ENCODE measurements at places on chromosomes 5 and 9.
A peak's percentile ranks its signal among the peaks of the same experiment; 100 is the strongest.

GRCh38 chr9:113803811-113804589 is 72.1 kb upstream of the ZNF618 start:
- DNase-seq = no peak

- DNase-seq = no peak
Measured at GRCh38 chr5:176884571-176884890, 14.6 kb downstream of the HK3 start.

DNA sequence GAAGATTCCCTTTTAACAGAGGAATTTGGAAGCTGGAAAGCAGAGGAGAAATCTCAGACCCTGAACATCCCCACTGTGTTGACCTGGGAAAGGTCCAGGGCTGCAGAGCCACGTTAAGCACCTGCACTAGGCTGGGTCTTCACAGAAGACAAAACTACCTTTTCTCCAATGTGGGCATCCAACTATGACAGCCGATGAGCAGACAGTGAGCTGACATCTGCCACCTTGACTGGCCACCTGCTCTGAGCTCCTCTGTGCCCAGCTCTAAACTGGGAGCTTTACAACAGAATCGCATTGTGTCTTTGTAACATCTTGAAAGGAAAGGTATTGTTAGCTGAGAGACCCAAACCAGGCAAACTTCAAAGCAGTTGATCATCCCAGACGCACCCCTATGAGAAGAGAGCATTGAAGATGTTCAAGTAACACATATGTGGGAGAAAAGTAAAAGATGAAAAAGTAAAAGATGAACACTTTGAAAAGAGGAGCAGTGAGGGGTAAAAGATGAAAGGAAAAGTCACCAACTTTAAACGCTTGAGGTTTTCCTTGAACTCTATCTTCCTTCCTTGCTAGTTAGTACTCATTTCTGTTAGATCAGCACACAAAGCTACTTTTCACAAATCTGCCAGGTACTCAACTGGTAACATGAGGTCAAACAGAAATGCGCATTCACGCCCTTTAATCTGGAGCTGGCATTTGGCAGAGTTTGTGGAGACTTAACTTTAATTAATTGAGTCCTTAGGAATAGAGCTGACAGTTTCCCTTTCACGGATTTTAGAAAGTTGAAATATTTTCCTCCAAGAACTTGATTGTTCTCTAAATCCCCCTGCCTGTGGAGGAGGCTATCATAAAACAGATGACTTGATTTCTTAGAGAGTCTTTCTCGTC is 53.2 kb upstream of the CTXN3 start:
- no peak for DNase-seq

DNA sequence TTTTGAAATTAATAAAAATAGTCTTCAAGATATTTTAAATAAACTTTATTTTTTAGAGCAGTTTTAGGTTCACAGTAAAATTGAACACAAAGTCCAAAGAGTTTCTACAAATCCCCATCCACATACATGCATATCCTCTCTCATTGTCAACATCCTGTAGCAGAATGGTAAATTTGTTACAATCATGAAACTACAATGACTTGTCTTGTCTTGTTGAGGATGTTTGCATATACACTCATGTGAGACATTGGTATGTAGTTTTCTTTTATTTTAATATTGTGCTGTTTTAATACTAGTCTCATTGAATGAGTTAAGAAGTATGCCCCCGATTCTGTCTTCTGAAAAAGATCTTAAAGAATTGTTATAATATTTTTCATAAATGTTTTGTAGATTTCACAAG is 447.0 kb upstream of the EDIL3 start:
- no peak for DNase-seq

- no peak for DNase-seq
Measured at GRCh38 chr5:80437326-80437725, 29.5 kb downstream of the ZFYVE16 start.

GRCh38 chr9:103362986-103363385 is 367.9 kb downstream of the CYLC2 start:
- no peak for DNase-seq

DNA sequence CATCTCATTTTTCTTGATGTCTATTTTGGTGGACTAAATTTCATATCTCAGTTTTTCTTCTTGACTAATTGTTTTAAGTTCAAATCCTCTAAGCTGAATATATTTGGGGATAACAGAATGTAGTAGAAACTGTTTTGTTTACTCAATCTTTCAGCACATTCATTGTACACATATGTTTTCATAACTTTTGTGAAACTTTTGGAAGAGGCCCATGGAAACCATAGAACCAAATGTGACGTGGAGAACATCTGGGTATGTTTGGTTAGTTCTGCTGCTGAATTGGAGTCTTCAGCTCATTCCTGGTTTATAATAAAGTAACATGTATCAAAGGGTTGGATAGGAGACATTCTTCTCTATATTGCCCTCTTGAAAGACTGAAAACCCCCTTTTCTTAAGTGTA is 88.4 kb downstream of the CCDC171 start:
- no peak for DNase-seq

DNA sequence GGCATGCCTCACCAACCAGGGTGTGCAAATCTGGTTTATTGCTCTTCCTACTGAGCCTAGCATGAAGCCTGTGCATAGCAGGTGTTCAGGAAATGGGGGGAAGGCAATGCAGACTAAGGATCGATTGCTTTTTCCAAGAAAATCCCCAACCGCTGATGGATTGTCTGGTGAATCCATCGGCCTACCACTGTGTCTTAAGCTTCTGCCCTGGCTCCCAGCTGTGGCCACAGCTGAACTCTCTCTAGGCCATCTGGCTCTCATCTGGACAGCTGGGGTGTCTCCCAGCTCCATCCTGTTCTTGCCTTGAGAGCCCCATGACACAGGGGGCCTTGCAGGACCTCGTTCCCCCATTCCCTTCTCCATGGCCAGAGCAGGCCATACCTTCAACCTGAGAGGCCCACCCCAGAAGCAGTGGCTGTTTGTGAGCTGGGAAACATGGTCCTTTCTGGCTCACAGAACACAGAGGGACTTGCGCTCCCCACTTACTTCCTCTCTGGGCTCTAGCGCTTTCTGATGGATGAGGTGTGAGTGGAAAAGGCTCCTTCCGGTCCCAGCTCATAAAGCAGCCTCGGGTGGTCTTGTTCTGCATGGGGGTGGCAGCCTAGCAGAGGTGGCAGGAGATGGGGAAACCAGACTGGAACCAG is 41.8 kb downstream of the COL27A1 start:
- DNase-seq = no peak

DNA sequence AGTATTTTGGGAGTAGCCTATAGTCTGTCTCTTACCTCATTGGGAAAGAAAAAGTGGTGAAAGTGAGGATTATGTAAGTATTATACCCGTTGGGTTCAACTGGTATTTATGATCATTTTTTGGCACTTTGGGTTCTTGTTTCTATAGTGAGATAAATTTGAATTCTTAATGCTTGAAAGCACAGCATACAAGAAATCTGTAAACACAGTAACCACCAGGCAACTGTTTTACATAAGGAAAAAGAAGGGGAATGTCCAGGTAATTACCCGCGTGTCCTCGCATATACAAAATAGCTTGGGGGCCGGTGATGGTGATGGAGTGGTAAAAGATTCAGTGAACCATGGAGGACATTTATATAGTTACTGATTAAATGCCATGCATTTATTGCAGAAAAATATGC is 60.5 kb downstream of the BASP1 start:
- DNase-seq = no peak

GRCh38 chr5:71633255-71634155 is 46.4 kb downstream of the MCCC2 start:
- DNase-seq = no peak

GRCh38 chr5:3181671-3182070 is 414.0 kb upstream of the IRX1 start:
- no peak for DNase-seq

- no peak for DNase-seq
Measured at GRCh38 chr5:173648308-173648866, 31.9 kb upstream of the BOD1 start.

- DNase-seq = no peak
Measured at GRCh38 chr9:89822996-89823395, 218.2 kb downstream of the GADD45G start.

GRCh38 chr9:112655668-112656067 is 62.2 kb downstream of the INIP start:
- no peak for DNase-seq

DNA sequence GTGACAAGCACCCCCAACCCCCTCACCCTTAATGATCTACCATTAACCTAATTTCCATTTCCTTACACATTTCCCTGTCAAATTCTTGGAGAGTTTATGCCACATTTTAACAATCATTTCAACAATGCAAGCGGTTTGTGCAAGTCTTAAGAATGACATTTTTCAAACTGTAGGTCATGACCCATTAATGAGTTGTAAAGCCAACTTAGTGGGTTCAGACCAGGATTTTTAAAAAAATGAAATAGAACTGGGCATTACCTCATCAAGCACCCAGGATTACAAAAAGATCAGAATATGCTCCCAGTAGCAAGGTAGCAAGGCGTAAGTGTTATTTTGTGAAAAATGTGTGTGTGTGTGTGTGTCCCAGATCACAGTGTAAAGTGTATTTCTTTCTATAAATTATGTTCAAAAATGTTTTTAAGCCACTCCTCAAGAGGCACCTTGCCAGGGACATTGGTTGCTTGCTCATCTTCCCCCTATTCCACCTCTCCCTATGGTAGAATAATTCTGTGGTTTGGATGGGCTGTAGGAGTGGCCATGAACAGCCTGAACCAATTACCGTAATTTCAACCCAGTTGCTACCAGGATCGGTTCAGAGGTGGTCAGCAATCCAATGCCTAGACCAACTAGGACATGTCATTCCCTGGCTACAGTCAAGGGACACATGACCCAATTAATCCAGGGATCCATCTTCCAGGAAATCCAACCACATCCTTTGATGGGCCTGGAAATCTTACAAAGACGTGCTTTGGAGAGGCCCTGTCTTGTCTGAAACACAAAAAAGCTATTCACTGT is 14.4 kb upstream of the TGFBR1 start:
- DNase-seq = no peak

DNA sequence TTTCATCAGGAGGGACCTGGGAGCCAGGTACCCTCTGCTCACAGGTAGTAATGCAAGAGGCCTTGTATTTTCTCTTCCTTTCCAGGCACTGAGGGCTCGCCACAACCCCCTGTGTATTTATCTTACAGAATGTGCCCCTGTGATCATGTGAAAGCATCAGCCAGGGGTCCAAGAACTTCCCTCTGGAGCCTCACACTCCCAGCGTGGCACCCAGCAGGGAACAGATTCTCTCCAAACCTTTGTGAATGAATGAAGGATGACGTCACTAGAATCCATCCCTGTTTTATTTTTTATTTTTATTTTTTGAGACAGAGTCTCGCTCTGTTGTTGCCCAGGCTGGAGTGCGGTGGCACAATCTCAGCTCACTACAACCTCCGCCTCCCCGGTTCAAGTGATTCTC is 107.3 kb upstream of the IER5L start:
- peak; percentile 1 for DNase-seq

GRCh38 chr9:89863141-89863540 is 258.3 kb downstream of the GADD45G start:
- no peak for DNase-seq

All from activated CD4-positive, CD25-positive, alpha-beta regulatory T cell treated with anti-CD3 and anti-CD28 coated beads, Interleukin-2, amount 50 U/mL, for 72 hours (primary cell).